ENCODE measurements at places on chromosomes 5 and 9. TPM values are rescaled to one million over a fixed set of nuclear protein-coding genes. Genes with fewer than 3 reads are reported as not detected.
A peak's percentile ranks its signal among the peaks of the same experiment; 100 is the strongest.

DNA sequence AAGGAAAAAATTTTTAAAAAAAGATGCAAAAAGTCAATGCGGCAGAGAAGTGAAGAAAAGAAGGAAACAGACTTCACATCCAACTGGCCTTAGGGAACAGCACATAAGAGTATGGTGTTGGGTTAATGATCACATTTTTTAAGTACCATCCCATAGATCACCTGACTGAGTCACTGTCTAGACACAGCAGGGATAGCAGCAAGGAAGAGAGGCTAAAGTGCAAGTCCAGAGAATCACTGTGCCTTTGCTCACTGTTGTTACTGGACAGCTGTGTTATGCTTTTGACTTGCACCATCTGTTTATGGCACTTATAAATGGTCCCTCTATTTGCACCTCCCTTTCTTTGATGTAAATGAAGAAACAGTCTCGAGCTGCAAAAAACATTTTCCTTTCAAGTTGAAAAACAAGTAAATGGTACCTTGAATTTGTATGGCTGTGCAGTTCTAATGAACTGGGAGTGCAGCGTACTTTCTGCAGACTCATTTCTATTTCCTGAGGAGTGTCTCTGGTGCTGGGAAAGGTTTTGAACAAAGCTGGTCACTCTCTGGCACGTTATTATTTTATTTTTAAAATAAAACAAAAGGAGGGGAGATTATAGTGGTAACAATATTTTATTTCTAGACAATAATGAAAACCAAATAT, 84.2 kb downstream of the TRPM6 start:
- H3K36me3 ChIP-seq: no peaks in the 10 kb centered on the region
- no peak for DNase-seq
- no peak overlapping the region for H3K4me3 ChIP-seq
- no peaks in the 10 kb centered on the region for H3K4me1 ChIP-seq

DNA sequence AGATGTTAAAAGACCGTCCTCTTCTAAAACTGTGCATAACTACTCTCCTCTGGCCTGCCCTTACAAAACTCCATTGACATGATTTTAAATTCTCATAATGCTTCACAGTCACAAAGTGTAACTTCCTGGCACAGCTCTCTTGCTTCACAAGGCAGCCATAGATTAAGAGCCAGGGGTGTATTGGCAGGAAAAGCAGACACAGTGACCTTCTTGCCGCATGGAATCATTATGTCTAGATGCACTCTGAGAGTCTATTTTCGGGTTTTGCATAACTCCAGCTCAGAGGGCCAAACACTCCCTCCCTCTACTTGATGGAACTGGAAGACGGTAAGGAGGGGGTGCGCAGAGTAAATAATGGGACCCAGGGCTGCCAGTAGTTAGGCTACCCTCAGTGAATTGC, 110.1 kb downstream of the MARCHF3 start:
- H3K4me3 ChIP-seq: no peak overlapping the region
- no peak overlapping the region for H3K27ac ChIP-seq
- peaks cover 44% of the 10 kb centered on the region for H3K4me1 ChIP-seq
- H3K36me3 ChIP-seq: peaks cover 18% of the 10 kb centered on the region

Gene MOB3B
- 10.1 TPM for polyA plus RNA-seq

DNA sequence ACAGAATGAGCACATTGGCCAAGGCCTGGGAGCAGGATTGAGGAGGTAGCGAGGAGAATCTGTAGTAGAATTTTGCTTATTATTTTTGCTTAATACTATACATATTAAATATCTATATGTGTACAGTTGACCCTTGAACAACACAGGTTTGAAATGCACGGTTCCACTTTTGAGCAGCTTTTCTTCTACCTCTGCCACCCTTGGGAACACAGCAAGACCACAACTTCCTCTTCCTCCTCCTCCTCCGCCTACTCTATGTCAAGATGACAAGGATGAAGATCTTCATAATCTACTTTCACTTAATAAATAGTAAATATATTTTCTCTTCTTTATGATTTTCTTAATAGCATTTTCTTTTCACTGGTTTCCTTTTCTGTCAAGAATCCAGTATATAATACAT, 541.4 kb downstream of the KCTD16 start:
- no peaks in the 10 kb centered on the region for H3K36me3 ChIP-seq
- peak; percentile 58 for DNase-seq
- H3K4me1 ChIP-seq: peaks cover 42% of the 10 kb centered on the region
- no peaks in the 10 kb centered on the region for H3K27me3 ChIP-seq
- H3K27ac ChIP-seq: peak overlapping the region; percentile 6

DNA sequence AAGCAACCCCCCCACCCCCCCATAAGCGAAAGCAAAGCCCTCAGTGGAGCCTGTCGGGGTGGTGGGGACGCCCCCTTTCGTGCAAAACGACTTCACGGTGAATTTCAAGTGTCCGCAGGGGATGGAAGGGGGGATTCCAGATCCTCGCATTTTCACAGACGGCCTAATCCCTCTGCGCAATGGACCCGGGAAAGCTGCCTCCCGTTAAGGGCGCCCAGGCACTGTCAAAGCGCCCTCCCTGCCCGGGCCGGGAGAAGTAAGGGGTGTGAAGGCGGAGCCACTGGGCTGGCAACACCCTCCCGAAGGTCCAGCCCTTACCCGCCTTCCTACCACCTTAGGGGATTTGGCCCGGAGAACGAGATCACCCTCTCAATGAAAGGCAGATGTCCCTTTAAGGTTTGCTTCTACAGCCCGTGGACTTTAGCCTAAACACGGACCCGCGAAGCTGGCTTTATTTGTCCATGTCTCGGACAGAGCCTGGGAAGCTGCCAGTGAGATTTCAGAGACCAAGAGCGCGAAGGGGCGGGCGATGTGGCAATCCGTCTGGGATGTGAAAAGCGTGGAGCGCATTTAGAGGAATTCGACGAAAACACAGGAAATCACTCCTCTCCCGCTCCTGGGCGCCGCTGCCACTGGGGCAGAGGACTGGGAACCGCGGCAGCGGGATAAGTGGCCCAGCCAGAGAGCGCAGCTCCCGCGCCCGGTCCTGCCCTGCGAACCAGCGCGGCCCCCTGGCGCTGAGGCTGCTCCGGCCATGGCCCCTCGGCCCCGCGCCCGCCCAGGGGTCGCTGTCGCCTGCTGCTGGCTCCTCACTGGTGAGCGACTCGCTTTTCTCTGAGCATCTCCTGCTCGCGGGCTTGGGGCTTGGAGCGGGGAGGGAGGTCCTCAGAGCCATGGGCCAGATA, at the start of the genes ITGA1 and PELO:
Gene ITGA1, plus strand, starts transcription at position 317 of the 905 bp plus-strand sequence. Its CDS starts 438 bp downstream, at position 755.
Gene PELO, plus strand, starts transcription at position 317 of the 905 bp plus-strand sequence. CDS start 12,479 bp downstream, outside the sequence.
- peak within 1 kb of the TSS; percentile 86 for H3K4me3 ChIP-seq
- H3K27me3 ChIP-seq: peaks cover 52% of the 10 kb centered on the region
- no peaks in the 10 kb centered on the region for H3K36me3 ChIP-seq
- DNase-seq: peak; percentile 33
- peaks cover 14% of the 10 kb centered on the region for H3K4me1 ChIP-seq
- H3K27ac ChIP-seq: peak within 1 kb of the TSS; percentile 79

DNA sequence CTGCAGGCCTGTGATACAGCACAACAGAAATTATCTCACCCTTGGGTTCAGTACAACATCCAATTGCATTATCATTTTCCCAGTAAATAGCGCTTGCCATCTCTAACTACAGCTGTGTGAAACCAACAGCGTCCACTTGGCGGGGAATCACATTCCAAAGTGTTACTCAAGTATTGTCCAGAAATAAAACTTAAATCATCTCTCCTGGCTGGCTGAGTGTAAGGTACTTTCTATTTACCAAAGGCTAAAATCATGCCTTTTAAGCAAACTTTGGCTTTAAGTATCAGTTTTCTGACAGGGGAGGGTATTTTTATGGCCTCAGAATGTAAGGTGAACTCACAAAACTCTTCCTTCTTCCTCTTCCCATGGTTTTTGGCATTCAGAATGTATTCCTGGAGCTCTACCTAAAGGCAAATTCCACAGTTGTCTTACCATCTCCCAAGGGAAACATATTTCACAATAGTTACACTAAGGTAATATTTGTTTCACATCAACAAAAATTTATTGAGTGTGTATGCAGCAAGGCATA, 205.6 kb upstream of the MPDZ start:
- no peak overlapping the region for H3K27ac ChIP-seq
- H3K4me3 ChIP-seq: no peak overlapping the region
- H3K4me1 ChIP-seq: no peaks in the 10 kb centered on the region
- H3K36me3 ChIP-seq: no peaks in the 10 kb centered on the region
- DNase-seq: no peak

- no peak for DNase-seq
- no peaks in the 10 kb centered on the region for H3K36me3 ChIP-seq
- no peak overlapping the region for H3K4me3 ChIP-seq
- peaks cover 15% of the 10 kb centered on the region for H3K4me1 ChIP-seq
- no peak overlapping the region for H3K27ac ChIP-seq
- no peaks in the 10 kb centered on the region for H3K27me3 ChIP-seq
These were observed 63.2 kb downstream of the PAM start for GRCh38 chr5:102818345-102818744.

Gene DRD1
- polyA plus RNA-seq: not detected

- H3K27ac ChIP-seq: peak overlapping the region; percentile 96
- peak; percentile 6 for DNase-seq
- H3K27me3 ChIP-seq: no peaks in the 10 kb centered on the region
- H3K4me3 ChIP-seq: no peak overlapping the region
- H3K36me3 ChIP-seq: no peaks in the 10 kb centered on the region
These were observed 20.2 kb downstream of the SIL1 start for GRCh38 chr5:139177809-139178588.

DNA sequence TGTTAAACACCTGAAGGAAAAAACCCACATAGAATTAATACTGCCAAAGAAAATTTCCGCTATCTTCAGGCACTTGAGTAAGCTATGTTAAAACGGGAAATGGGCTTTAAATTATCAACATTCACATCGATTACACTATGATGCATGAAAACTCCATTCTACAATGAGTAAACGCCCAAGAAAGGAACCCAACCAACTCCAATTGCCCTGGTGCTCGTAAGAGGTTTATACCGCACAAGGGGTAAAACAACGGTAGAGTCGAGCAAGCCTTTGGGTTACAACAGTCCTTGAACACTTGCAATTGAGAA, 1.0 kb downstream of the AGTPBP1 start:
- H3K27me3 ChIP-seq: no peaks in the 10 kb centered on the region
- DNase-seq: no peak
- no peaks in the 10 kb centered on the region for H3K36me3 ChIP-seq
- peaks cover 9% of the 10 kb centered on the region for H3K4me1 ChIP-seq

- no peak overlapping the region for H3K27ac ChIP-seq
- no peak overlapping the region for H3K4me3 ChIP-seq
- H3K27me3 ChIP-seq: no peaks in the 10 kb centered on the region
- DNase-seq: no peak
- H3K4me1 ChIP-seq: peaks cover 48% of the 10 kb centered on the region
These were observed 4.6 kb downstream of the RAPGEF6 start for GRCh38 chr5:131630208-131630962.

DNA sequence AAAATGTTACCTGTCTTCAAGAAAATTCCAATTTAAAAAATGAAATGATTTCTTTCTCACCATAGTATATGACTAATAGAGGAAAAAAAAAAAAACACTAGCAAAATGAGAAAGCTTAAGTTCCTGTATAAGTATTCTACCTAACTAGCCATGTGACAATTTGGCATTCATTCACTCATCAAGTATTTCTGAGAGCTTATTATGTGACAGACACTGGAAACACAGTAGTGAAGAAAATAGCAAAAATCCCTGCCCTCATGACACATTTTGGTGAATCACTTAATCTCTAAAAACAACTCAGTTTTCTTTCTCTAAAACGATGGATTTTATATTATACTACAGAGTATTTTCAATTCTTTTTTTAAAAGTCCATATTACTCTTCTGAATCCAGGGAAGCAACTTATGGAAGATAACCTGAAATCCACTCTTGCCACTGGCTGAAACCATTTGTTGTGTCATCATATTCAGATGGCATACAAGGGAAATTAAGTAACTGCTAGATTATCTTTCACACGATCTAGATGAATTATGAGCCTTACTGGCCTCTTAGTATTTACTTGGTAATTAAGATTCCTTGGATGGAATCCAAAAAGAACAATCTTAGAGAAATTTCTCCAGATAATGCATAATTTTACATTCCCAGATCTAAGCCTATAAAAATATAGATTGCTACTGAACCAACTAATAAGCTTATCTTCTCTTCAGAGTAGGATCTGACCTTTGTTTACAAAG, 5.5 kb downstream of the PTBP3 start:
- peaks cover 56% of the 10 kb centered on the region for H3K4me1 ChIP-seq
- no peak for DNase-seq
- peaks cover 9% of the 10 kb centered on the region for H3K36me3 ChIP-seq

DNA sequence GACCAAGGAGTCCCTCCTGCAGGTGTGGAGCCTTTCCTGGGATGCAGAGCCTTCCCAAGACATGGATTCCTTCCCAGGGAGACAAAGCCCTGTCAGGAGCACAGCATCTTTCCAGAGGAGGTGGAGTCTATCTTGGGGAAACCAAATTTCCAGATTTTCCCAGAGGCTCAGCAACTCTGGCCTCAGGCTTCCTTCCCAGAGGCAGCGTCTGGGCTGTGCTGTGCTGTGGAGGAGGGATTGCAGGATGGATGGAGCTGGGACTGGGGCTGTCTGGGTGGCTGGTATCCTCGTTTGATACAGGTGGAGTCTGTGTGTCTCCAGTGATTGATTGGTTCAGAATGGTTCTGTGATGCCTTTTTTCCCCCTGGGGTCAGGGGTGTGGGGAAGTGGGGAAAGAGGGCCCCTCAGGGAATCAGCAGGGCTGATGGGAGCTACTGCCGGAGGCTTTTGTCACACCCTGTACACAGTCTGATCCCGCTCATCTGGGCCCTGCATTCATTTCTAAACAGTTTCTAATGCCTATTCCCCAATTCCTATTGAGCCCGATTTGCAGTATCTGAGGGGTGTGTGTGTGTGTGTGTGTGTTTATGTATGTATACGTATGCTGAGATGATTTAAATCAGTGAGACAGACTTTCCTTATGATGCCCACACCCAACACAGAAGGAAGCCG, 16.0 kb downstream of the OR13J1 start:
- DNase-seq: no peak
- no peak overlapping the region for H3K4me3 ChIP-seq
- H3K4me1 ChIP-seq: peaks cover 15% of the 10 kb centered on the region
- H3K27me3 ChIP-seq: peaks cover 15% of the 10 kb centered on the region
- H3K27ac ChIP-seq: no peak overlapping the region

Gene SLC6A19
- not detected for polyA plus RNA-seq

DNA sequence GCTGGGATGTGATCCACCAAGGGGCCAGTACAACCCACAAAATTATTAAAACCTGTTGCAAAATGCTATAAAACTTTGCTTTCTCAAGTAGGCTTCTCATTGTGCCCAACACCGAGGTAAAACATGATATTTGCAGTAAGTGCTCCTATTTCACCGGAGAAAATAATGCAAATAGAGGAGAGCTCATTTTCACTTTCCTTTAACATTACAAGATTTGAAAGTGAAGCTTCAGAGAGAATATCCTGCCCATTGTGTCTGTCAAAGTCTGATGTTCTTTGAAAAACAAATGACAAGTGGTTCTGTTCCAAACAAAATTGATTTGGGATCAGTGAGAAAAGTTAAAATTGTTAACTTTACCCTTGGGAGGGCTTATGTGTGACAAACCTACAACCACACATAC, 287.1 kb downstream of the KCNN2 start:
- H3K27me3 ChIP-seq: no peaks in the 10 kb centered on the region
- H3K4me3 ChIP-seq: no peak overlapping the region
- H3K36me3 ChIP-seq: no peaks in the 10 kb centered on the region
- no peak overlapping the region for H3K27ac ChIP-seq

Gene ADAMTSL1
- not detected for polyA plus RNA-seq

GRCh38 chr5:52796031-52796430, 8.3 kb downstream of the ITGA1 start:
- peaks cover 2% of the 10 kb centered on the region for H3K27me3 ChIP-seq
- no peaks in the 10 kb centered on the region for H3K36me3 ChIP-seq
- peaks cover 21% of the 10 kb centered on the region for H3K4me1 ChIP-seq
- DNase-seq: no peak

All from naive B cell (primary cell).